NCI-H446 treated with DMSO at 0.1 percent for 48 hours (cell line): ENCODE measurements at places on chromosomes 7 and 10.

GRCh38 chr7:148858489-148858888, 25.6 kb downstream of the EZH2 start:
- no peak for DNase-seq

DNA sequence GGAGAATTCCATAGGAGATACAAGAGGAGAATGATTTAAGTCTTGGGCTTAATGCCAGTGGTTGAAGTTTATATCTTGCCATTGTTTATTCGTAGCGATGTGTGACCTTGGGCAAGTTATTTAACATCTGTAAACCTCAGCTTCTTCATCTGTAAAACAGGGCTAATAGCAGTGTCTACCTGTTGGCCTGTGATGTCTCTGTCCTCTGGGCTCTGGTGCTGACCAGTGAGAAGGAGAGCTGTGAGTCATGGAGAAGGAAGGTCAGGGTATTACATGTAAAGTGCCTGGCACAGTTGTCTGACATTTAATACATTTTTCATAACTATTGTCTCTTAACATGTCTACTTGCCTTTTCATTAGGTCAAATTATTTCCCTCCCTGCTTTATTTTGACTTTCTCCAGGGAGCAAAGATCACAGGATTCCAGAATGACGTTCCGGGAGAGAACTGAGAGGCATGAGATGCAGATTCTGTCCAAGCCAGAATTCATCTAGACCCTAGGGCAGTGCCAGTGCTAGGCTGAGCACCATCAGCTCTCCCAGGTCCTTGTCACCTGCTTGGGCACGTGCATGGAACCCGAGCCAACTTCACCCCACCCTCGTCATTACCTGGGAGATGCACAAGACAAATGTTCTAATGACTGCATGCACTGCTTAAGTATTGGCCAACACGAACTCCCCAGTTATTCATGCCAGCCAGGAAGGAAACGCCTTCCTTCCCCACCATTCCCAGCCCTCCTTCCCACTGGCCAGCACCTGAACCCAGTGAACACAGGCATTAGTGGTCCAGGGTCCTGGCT, 187.9 kb downstream of the DPY19L1 start:
- no peak for DNase-seq

DNA sequence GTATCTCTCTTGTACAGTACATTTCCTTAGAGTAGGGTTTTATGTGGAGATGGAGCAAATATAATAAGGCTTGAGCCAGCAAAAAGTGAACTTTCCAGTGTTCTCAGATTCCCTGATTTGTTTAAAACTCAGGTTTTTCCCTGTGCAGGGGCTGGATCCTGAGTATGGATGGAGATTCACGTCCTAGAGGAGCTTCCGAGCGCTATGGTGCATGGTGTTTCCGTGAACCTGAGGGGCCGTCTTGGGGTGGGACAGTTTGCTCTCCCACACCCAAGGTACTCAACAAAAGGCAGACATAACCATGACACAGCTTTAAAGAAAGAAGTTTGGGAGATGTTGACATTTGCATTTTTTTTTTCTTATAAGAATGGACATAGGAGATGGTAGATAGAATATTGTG, 122.5 kb downstream of the SEC23IP start:
- DNase-seq: no peak

GRCh38 chr10:98425511-98426352, 10.8 kb upstream of the PYROXD2 start:
- no peak for DNase-seq

GRCh38 chr7:140390466-140391190, 7.7 kb downstream of the SLC37A3 start:
- no peak for DNase-seq
